ENCODE measurements at places on chromosomes 12 and 14. TPM values are rescaled to one million over a fixed set of nuclear protein-coding genes. Genes with fewer than 3 reads are reported as not detected.

GRCh38 chr12:71755146-71755892 lies 656 bp downstream of the RAB21 start:
- DNase-seq, result peak; percentile 53

DNA sequence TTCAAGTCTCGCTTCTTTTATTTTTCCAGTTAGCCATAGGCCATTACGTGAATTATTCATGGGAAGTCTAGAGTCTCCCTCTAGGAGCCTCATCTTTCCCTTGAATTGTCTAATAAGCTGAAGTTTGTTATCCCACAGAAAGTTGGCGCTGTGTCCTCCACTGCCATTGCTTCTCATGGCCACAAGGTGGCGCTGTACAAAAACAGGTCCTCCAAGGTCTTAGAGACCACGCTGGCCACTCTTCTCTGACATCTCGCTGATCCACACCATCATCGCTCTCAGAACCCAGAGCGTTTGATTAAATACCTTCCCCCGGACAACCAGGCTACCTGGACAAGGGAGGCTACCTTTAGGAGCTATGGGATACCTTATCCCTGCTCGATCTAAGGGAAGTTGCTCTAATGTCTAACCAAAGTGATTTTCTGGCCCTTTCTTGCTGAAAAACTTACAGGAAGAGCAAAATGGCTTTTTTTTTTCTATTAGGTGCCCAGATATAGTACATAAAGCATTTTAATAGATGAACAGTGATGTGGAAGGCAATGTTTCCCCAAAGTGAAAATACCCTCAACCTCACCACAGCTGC lies 110.0 kb downstream of the CCDC60 start:
- peak; percentile 68 for DNase-seq

DNA sequence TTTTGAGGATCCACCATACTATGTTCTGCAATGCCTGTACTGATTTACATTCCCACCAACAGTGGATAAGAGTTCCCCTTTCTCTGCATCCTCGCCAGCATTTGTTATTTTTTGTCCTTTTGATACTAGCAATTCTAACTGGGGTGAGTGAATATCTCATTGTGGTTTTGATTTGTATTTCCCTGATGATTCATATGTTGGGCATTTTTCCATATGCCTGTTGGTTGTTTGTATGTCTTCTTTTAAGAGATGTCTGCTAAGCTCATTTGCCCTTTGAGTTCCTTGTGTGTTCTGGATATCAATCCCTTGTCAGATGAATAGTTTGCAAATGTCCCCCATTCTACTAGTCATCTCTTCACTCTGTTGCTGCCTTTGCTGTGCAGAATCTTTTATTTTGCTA lies 49.0 kb upstream of the MSRB3 start:
- DNase-seq, result peak; percentile 15

DNA sequence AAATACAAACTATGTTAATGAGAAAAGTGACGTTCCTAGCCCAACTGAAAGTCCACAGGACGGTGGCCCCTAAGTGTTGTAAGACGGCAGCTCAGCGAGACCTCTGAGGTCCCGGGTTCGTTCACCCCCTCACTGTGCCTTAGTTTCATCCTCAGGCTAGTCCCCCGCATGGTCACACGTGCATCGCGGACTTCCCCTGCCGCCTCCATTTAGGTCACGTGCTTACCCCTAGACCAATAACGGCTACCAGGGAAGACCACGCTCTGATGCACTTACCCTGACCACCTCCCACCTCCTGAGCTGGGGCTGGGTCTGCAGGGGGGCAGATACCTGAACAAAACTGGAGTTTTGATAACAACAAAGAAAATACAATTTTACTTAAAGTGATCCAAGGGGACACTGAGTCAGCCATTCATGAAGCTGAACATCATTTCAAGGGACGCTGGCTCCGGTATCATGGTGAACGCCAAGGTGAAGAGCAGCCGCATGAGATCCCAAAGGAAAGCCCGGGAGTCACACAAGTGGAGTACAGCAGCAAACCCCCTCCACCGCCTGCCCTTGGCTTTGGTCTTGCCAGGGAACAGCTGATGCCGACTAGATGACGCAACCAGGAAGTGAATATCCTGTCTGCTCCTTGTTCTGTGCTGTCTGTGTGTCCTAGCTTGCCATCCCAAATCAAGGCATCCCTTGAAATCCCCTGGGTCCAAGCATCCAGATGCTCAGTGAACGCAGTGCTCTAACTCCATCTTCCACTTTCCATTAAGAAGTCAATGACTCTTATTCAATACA lies 274.1 kb downstream of the PCNX1 start:
- DNase-seq, result no peak

DNA sequence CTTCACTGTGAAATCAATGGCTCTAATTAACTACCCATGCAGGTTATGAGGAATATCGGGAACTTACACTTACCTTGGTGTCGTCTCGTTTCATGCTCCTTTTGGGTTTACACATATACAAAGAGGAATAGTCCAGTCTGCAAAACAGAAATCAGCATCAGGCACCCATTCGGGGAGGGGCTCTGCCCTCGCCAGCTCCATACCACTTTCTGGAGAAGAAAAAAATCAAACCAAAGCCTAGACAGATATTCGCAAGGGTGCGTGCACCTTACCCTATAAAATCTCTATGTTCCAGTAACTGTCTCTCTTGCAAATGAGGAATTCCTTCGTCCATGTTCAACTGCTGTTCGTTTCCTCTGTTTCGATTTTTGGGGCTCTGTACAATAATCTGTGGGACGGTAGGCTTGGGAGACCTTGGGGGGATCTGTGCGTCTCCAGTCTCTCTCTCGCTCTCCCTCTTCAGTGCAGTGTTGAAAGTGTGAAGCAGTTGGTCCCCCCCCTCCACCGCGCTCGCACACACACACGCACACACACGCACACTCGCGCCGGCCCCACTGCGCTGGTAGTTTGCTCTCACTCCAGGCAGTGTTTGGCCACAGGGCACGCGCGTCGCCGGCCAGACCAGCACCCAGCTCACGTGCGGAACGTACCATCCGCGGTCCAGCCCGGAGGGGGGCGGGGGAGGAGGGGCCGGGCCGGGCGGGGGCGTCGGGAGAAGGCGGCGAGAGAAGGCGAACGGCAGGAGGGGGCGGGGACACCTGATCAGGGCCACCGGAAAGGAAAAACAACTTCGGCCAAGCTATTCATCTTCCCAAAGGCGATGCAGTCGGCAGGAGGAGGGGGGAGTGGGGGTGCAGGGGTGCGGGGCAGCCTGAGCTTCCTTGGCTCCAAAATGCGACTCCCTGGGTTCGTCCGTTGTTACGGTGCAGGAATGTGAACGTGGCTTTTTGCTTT lies at the start of gene BHLHE41:
TSS of gene BHLHE41 (minus strand) at position 592 of the 954 bp plus-strand sequence. CDS start at position 334, 258 bp downstream.
- peak; percentile 51 for DNase-seq

The CLEC4E gene
- not detected for total RNA-seq

The CISTR gene
- total RNA-seq, result not detected

All from hematopoietic multipotent progenitor cell (in vitro differentiated cells).